ENCODE measurements at places on chromosomes 4 and X.

- no peak for DNase-seq
Measured at GRCh38 chr4:100548200-100548560, 30.4 kb upstream of the EMCN start.

GRCh38 chrX:13449441-13449840 lies 120.0 kb upstream of the EGFL6 start:
- DNase-seq = no peak

- no peak for DNase-seq
Measured at GRCh38 chr4:31585503-31585902, 865.3 kb downstream of the PCDH7 start.

DNA sequence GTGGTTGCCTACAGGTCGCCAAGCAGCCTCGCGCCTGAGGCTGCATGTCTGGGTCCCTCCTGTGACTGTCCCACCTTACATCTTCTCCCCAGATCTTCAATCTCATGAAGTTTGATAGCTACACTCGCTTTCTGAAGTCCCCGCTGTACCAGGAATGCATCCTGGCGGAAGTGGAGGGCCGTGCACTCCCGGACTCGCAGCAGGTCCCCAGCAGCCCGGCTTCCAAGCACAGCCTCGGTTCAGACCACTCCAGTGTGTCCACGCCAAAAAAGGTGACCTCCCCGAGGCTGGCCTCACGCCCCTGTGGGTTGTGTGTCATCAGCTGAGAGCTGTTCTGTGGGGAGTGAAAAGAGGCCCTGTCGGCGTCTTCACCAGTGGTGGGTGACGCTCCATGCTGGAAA lies 24.9 kb upstream of the HGFAC start:
- DNase-seq = no peak

DNA sequence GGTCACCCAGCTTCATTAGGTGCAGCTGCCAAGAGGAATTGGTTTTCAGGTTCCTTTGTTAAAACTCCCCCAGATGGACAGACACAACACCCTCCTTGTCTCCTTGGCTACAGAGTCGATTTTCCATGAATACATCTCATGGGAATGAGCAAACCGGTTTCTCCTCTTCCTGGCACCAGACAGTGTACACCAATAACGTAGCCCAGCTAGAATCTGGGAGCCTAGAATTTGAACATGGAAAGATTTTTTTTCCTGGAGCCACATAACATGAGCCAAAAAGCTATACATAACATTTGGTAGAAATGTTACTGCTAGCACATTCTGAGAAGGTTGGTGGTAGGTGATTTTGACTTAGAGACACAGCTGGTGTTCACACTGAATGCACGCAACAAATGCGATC lies 62.9 kb upstream of the SLC34A2 start:
- no peak for DNase-seq

DNA sequence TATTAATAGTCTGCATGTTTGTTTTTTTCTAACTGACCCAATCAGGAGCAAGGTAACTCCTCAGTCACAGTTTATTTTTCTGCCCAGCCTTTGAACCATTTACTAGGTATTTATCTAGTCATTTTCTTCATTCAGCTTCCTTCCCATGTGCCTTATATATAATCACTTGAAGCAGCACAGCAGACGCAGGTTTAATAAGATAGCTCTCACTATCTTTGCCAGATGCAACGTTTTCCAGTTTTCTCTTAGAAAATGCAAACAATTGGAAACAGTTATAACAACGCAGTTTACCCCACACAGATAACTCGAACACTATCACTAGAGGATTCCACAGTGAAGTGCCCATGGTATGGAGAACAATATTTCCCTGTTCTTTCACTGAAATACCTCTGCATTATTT lies 56.4 kb upstream of the NFKB1 start:
- DNase-seq = no peak

DNA sequence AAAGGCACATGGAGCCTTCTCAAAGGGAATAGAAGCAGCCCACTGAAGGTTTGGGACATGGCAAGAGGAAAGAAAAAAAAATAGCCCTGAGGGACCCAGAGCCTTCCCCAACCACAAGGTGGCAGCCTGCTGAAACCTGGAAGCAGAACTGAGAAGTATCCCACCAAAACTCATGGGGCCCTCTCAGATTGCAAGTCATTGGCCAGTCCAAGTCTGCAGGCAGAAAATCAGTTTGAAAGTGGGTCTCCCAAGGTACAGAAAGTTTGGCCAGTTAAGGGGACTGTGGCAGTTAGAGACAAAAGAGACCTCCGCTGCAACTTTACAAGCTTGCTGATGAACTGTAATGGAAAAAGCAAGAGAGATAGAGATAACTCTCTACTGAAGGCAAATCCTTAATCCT lies 155.8 kb downstream of the ANTXR2 start:
- peak; percentile 63 for DNase-seq

- no peak for DNase-seq
Measured at GRCh38 chr4:86657910-86658309, 63.8 kb downstream of the PTPN13 start.

- DNase-seq = no peak
Measured at GRCh38 chrX:134591502-134591901, 66.8 kb downstream of the PLAC1 start.

DNA sequence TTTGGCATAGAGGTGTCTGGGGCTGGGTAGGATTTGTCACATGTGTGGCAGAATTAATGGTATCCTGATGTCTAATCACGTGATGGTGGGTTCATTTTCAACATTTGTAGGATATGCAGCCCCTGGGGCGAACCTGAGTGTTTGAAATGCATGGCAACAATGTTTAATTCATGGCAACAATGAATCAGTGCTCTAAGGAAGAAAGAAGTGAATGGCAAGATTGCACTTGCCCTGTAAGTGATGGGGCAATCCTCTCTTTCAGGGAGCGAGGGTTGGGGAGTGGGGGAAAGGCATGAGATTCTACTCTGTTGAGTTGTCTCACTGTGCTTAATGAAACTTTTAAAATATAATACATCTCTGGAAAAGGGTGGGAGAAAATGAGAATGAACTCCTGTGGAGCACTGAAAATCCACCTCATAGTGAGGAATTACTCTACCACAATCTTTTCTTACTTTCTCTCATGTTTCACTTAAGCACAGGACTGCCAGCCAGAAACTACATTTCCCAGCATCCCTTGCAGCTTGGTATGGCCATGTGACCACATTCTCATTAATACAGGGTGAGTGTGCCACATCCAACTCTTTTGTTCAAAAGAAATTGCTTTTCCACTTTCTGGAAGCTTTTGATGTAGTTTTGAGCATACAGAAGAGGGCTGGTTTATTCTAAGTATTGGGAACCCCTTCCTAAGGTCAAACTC lies 64.0 kb upstream of the PGM2 start:
- no peak for DNase-seq

- no peak for DNase-seq
Measured at GRCh38 chr4:78560296-78560963, 8.9 kb downstream of the ANXA3 start.

GRCh38 chr4:56272003-56272402 lies 115.3 kb downstream of the AASDH start:
- DNase-seq = no peak

DNA sequence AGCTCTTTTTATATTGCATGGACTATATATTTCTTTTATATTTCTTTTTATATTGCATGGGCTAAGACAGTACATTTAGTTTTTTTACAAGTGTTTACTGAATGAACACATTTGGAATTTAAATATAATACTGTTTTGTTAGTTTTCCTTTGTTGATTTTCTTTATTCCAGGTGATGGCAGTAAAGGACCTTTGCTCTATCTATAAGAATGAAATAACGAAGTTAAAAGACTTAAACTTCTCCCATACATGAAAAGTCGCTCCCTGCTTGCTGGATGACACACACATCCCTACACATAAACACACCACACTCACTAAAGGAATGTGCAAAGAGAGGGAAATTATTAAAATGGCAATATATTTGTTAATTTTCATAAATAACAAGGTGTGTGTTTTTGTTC lies 102.5 kb upstream of the ANXA10 start:
- DNase-seq = no peak

DNA sequence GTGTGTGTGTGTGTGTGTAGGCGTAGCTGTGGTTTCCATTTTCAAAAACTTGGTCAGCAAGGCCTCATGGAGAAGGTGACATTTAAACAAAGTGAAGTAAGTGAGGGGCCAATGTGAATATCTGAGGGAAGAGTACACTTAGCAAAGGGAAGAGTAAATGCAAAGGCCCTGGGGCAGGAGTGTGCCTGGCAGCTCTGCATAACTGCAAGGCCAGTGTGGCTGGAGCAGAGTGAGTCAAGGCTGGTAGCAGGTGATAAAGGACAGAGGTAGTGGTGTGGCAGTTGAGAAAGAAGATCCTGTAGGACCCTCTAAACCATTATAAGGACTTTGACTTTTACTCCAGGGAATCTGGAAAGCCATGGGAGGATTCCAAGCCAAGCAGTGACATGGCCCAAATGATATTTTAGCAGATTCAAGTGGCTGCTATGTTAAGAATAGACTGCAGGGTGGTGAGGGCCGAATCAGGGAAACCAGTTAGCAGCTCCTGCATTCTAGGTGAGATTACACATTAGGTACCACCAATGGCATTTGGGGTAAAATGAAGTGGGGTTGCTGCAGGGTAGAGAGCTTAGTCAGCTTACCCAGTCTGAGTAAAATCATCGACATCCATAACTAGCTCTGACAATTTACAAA lies 5.9 kb upstream of the TBC1D1 start:
- no peak for DNase-seq

DNA sequence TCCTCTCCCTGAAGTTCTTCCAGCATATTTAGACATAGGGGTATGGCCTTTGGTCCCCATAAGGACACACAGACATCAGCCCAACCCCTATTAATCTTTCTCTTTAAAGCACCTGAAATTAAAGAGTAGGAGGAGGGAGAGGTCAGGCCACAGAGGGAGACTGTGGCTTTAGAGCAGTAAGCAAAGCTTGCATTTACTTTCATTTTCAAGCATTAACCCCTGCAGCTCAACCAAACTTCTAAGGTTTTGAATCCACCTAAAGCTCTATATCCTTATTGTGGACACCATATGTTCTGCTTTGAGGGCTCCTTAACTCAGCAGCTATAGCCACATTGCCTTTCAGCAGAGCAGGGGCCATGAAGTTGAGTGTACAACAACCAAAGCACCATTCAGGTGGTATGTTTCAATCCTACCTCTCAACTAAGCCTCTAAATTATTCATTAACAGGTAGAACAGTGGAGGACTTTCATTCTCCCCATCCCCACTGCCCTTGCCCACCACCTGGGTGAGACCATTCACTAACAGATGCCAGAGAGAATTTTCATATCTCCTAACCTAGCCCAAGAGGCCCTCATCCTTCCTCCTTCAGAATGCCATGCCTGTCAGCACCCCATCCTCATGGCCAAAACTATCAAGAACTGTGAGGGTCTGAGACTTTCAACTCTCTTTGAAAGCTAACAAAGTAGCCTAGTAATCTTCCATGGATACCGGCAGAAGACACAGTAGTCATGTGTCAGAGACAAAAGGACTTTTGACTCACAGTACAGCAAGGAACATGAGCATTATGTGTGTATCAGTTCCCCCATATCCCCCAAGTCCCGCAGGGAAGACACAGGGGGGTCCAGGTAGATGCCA lies 20.8 kb downstream of the LIN54 start:
- DNase-seq = no peak

DNA sequence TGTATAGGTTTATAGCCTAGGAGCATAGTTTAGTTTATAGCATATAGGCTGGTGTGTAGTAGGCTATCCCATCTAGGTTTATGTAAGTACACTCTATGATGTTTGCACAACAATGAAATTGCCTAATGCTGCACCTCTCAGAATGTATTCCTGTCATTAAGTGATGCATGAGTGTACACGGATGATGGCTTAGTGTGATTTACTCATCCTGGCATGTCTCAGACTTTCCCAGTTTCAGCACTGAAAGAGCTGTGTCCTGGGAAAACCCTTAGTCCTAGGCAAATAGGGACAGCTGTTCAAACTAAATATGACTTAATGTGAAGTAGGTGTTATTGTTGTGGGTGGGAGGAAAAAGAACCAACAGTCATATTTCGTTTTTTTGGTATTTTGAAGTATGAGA lies 264.9 kb upstream of the MAGEB18 start:
- DNase-seq = no peak

DNA sequence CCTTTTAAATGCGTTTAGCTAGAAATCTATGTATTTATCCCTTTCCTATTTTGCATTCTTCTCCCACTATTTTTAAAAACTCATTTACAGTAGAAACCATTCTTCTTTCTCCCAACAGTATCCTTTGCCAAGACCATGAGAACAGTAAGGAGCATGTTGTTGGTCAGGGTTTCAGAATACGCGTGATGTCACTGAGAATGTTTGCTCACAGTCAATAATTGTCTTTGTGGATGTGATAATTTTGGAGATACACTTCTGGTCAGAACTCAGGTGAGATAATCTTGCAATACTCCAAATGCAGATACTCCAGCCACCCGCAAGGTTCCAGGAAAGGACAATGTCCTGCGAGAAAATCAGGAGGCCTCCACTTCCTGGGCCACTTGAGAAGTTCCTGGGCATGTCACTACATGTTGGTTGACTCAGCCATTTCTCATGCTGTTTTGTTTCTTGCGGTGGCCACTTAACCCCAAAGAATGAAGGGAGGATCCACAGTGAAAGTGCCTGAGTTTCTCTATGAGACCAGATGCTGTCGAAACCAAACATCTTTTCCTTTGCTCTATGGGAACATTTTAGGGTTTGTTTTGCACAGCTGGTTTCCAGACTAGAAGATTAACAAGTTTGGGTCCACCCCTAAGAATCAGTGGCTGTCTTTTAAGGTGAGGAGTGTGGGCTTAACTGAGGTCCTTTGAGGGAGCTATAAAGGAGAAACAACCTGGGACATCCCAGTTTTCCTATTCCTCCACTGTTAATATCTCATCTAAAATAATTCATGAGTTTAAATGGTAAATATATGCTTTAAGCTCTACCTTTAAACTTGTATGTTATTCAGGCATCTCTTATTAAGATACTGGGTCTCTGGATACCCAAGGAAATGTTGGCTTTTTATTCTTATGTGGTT lies 116.0 kb downstream of the SOWAHB start:
- no peak for DNase-seq

DNA sequence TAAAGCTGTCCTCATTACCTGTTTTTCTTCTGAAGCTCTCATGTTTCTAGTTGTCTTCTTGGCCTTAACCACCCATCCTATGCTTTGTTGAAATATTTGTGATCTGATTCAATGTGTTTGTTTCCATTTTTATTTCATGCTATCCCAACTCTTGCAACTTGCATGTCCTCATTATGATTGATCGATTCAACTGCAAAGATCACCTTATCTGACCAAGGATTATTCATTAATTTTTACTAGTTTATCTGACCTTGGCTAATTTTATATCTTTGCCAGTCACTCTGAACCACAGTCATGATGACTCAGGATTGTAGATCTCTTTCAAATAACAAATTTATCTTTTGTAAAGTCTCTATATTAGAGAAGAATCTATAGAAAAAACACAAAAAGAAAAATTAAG lies 70.7 kb downstream of the UGT2A2 start:
- no peak for DNase-seq

GRCh38 chr4:129092631-129093190 lies 628 bp downstream of the SCLT1 start:
- no peak for DNase-seq

- DNase-seq = no peak
Measured at GRCh38 chr4:117773064-117773936, 261.0 kb upstream of the NDST3 start.

- no peak for DNase-seq
Measured at GRCh38 chr4:173448103-173448502, 49.2 kb upstream of the SCRG1 start.

Data from stimulated activated effector memory CD8-positive, alpha-beta T cell treated with anti-CD3 and anti-CD28 coated beads, Interleukin-12 subunit alpha, Interleukin-12 subunit beta, amount 100 ng/mL, for 72 hours (primary cell).